ENCODE measurements at places on chromosomes 5 and 9. TPM values are rescaled to one million over a fixed set of nuclear protein-coding genes. Genes with fewer than 3 reads are reported as not detected.

The GFI1B gene
- not detected for total RNA-seq

The TEX48 gene
- not detected for total RNA-seq

The SUB1 gene
- total RNA-seq: 350 TPM

The MYOZ3 gene
- 0.32 TPM for total RNA-seq

The UNC13B gene
- total RNA-seq: 11.9 TPM

The CFAP77 gene
- not detected for total RNA-seq

The ANKRD20A1 gene
- total RNA-seq: not detected

The CTNNA1 gene
- total RNA-seq: 393 TPM

The ZNG1A gene
- 45.3 TPM for total RNA-seq

The SPATA31C1 gene
- total RNA-seq: not detected
